ENCODE measurements at places on chromosomes 7 and 10. TPM values are rescaled to one million over a fixed set of nuclear protein-coding genes. Genes with fewer than 3 reads are reported as not detected.

Gene DNAJB6
- total RNA-seq, result 75.3 TPM

Gene HYAL4
- not detected for total RNA-seq

Gene DNAJC2
- 6.5 TPM for total RNA-seq

Gene OR2A42
- under 0.01 TPM for total RNA-seq

Gene GIMAP8
- not detected for total RNA-seq

Gene HABP2
- total RNA-seq, result 1.3 TPM

Gene NPFFR1
- under 0.01 TPM for total RNA-seq

Gene IFIT3
- 4.3 TPM for total RNA-seq

Gene PDE6C
- total RNA-seq, result not detected

Gene GRK5
- 1.4 TPM for total RNA-seq

Gene PTPN20
- total RNA-seq, result 1.8 TPM

Gene NUDCD3
- total RNA-seq, result 62.4 TPM

Gene CBLL1
- 16.1 TPM for total RNA-seq

Gene TACR2
- not detected for total RNA-seq

Gene A1CF
- not detected for total RNA-seq

Gene TES
- total RNA-seq, result 115 TPM

Gene TEX36
- not detected for total RNA-seq

Gene UNCX
- not detected for total RNA-seq

Data from mesangial cell (primary cell).